HL-60 (cell line): ENCODE measurements at places on chromosomes 12 and 14.
A peak's percentile ranks its signal among the peaks of the same experiment; 100 is the strongest.

DNA sequence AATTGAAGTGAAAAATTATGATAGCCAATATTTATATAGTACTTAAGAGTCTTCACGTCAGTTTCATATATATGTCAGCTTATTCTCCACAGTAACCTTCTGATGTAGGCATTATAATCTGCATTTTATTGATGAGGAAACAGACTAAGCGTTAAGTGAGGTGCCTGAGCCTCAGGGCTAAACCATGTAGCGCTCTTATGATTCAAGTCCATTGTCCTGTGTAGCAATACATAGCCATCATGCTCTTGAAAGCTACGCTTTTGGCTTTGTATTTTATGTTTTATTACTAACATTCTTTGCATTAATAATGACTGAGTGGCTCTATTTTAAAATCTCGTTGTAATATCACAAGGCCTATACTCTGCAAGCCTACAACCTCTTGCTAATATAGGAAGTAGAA lies 79.0 kb downstream of the ANO6 start:
- DNase-seq: no peak

DNA sequence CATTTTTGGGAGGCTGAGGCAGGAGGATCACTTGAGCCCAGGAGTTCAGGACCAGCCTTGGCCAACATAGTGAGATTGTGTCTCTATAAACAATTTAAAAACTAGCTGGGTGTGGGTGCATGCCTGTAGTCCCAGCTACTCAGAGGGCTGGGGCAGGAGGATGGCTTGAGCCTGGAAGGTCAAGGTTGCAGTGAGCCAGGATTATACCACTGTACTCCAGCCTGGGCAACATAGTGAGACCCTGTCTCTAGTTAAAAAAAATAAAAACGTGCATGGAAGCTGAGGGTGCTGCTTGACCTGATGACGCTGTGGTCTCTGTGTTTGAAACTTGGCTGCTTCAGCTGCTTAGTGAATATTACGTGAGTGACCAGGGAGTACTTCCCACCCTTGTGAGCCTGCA lies 89.7 kb downstream of the PPP2R5C start:
- DNase-seq: no peak

- no peak for DNase-seq
Observed at GRCh38 chr14:54606178-54606577, 39.2 kb downstream of the SAMD4A start.

DNA sequence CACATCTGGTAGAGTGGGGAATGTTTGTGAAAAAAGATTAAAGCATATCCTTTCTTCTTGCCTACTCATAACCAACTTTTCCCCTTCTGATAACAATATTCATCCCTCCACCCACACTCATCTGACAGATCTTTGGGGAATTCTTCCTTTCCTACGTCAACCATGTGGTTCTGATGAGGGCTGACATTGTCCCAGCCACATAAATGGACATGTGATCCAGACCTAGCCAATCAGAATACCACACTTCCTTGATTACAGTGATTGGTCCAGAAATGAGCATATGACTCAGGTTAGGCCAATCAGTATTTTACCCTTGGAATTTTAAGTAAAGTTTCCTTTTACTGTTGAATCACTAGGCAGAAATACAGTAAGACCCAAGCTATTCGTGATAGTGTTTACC lies 58.9 kb downstream of the GPR65 start:
- no peak for DNase-seq

DNA sequence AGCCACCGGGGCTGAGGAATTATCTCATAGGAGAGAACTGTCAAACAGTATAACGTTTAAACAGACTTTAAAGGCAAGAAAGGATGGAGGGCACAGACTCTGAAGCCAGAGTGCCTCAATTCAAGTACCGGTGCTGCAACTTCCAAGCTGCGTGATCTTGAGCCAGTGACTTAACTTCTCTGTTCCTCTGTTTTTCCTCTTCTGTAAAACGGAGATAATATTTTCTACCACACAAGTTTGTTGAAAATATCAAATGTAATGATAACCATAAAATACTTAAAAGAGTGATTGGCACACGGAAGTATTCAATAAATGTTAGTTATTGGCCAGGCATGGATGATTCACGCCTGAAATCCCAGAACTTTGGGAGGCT lies 18.2 kb downstream of the BATF start:
- DNase-seq: no peak

DNA sequence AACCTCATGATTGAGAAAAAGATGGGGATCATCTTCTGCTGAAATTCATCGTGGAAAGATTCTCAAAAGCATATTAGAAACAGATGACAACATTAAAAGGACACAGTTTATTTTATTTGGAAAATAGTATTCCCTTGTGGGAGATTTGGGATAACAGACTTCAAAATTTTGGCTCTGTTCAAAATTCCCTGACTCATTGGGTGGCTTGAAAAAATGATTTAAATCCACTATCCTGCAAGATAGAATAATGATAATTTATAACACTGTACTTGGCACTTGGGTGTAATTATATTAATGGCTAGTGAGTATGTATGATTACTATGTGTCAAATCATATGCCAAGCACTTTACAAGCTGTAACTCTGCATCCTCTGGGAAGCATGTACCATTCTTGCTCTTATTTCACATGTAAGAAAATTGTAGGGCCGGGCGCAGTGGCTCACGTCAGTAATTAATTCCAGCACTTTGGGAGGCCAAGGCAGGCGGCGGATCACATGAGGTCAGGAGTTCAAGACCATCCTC lies 128.8 kb downstream of the LMNTD1 start:
- no peak for DNase-seq

GRCh38 chr12:48601013-48601756 lies 31.3 kb upstream of the LALBA start:
- no peak for DNase-seq

DNA sequence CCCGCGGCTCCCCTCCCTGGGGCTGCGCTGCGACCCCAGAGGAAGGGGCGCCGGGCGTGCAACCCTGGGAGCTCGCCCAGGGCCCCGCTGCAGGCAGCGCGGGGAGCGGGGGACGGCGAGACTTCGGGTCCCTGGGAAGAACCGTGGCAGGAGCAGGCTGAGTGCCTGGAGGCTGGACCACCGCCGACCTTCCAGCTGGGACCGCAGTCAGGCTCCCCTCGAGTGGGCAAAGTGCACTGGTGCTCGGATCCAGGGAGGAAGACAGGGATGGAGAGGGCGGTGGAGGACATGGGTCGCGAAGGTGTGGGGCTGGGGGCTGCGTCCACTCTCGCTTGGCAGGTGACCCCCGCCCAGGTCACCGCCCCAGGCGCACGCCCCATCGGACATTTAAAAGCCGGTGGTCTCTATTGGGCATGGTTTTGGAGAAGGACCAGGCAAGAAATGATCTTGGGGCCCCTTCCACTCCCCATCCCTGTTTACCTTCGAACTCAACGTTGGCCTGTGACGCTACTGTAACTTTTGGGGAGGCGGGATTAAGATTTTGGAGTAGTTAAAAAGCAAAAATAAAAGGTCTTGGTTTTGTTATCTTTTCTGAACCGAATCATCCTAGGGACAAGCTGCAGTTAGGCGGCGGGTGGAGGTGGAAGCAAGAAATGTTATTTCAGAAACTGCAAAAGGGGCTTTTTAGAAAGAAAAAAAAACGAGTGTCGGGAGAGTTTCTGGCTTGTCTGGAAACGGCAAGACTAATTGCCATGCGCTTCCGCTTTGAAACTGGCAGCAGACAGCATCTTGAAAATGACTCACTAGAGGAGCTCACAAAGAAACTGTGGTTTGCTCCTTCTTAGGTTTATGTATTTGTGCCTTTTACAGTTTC lies 1.0 kb downstream of the ELK3 start:
- DNase-seq: peak; percentile 74

DNA sequence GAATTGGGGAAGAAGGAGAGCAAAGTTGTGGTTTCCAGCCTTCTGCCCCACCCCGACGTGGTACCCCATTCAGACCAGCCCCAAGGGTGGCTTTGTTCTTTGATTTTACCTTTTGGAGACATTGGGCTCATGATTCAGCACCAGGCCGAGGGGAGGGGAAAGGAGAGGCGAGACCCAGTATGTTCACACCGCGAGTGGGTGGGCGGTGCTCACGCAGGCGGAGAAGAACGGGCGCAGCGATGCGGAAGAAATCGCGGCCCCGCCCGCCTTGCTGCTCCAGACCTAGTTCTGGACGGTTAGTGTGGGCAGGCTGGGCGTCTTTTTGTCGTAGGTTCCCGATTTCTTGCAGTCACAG lies 963 bp downstream of the ATL1 start:
- DNase-seq: no peak

DNA sequence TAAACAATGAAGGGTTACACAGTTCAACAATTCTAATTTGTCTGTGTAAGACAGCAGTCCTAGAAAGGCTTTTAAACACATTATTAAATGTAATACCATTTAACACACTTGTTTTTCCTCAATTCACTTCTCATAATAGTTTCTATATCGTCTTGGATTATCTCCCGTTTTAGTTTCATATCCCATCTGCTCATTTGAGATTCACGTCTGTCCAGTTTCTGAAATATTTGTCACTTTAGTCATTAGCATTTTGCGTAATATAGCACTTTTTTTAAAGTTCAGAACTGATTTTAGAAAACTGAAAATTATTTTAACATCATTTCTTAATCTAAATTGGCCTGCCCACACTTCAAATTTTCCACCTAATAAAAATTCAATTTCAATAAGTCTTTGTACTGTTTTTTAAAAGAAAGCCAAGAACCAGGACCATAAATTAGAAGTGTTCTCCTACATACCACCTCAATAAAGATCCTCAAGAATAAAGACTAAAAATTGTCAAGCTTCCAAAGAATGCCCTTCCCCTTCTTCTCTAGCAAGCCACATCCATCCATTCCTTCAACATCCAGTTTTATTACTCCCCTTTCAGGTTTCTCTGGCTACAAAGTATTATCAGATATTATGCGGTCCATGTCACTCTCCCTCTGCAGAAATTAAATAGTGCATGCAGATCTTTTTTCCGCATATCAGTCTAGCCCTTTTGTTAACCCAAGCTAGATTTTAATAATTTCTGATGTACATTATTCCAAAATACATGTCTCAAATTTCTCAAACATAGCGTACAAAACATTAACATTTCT lies 11.9 kb downstream of the MED13L start:
- no peak for DNase-seq

GRCh38 chr12:117967043-117967442 lies 1.7 kb downstream of the KSR2 start:
- no peak for DNase-seq

GRCh38 chr12:1800401-1801302 lies 19.7 kb upstream of the LRTM2 start:
- DNase-seq: peak; percentile 35

GRCh38 chr12:52122904-52123303 lies 43.4 kb downstream of the SMIM41 start:
- no peak for DNase-seq

GRCh38 chr12:92641291-92641690 lies 61.5 kb upstream of the PLEKHG7 start:
- no peak for DNase-seq

GRCh38 chr12:105275997-105276733 lies 40.2 kb upstream of the APPL2 start:
- DNase-seq: peak; percentile 29

DNA sequence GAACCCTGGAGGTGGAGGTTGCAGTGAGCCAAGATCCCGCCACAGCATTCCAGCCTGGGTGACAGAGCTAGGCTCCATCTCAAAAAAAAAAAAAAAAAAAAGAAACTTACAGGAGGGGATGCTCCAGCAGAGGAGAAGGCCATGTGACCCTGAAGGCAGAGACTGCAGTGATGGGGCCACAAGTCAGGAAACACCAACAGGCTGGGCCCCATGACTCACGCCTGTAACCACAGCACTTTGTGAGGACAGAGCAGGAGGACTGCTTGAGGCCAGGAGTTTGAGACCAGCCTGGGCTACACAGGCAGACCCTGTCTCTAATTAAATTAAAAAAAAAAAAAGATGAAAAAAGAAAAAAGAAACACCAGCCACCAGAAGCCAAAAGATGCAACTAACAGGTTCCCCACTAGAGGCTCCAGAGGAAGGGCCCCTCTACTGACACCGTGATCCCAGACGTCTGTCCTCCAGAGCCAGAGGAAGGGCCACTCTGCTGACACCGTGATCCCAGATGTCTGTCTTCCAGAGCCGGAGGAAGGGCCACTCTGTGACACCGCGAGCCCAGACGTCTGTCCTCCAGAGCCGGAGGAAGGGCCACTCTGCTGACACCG lies 9.1 kb upstream of the GLT1D1 start:
- DNase-seq: peak; percentile 86

DNA sequence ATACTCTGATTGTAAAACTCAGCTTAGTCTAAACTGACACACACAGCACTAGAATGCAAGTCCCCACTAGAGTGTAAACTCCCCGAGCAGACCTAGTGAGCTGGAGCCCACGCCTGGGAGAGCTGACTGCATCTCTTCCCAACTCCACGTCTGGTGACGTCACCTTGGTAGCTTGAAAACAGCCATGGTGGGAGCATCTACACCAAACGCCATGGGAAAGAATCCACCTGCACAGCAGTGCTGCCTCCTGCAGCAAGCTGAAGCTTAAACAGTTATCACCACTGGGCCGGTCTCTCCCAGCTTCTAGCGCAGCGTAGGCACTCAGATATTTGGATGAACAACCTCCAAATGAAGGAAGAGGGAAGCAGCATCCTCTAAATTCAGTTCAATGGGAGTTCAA lies 4.3 kb upstream of the PAPLN start:
- no peak for DNase-seq

DNA sequence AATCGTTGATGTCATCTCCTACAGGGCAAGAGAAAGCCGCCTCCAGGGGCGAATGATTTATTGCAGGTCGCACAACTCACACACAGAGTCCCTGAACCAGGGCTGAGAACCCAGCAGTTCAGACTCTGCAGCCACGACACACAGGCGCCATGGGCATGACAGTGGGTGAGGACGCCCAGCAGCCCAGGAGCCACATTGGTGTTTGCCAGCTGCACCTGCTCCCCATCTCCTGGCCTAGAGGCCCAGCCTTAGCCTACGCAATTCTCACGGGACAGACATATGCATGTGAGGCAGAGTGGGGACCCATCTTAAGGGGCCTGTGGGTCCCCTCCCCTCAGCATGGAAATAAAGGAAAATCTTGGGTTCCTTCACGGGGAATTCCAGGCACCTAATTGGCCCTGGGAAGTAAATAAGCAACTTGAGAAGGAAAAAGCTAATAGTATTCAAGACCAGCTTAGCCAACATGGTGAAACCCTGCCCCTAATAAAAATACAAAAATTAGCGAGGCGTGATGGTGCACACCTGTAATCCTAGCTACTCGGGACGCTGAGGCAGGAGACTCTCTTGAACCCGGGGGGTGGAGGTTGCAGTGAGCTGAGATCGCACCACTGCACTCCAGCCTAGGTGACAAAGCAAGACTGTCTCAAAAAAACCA lies 69.3 kb downstream of the RIMBP2 start:
- DNase-seq: no peak

GRCh38 chr12:103493199-103493598 lies 2.6 kb downstream of the C12orf42 start:
- no peak for DNase-seq

DNA sequence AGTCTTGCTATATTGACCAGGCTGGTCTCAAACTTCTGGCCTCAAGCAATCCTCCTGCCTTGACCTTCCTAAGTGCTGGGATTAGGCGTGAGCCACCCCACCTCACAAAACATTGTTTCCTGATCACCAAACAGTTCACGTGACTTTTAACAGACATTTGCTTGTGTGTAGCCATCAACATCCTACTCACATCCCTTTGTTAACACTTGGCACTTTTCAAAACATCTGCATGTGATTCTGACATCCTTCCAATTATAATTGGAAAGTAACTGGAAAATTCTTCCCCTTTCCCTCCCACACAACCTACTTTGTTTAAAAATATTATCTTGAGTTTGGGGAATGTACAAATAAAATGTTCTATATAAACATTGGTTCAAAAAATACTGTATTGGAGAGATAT lies 317.9 kb downstream of the PCNX1 start:
- no peak for DNase-seq
